Activated T-cell treated with anti-CD3 and anti-CD28 coated beads, Interleukin-2, amount 50 U/mL, for 1 hour (primary cell): ENCODE measurements at places on chromosomes 1 and 21.

- DNase-seq = no peak
Observed at GRCh38 chr21:43353282-43354025, 73.5 kb downstream of the SIK1 start.

DNA sequence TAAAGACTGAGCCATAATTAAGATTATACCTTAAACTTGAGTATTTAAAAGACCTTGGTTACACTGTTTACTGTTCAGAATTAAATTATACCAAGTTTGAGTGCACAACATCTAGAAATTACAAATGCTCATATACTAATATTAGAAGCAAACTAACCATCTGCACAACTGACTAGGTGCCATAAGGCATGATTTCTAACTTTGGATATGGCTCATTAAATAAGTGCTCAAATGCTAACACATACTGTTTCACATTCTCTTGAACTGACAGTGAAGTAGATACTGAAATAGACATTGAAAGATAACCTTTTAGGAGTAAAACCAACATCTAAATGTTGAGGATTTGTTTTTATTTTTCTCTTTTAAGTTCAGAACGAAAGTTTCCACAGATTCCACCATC is 74.1 kb downstream of the PRKAA2 start:
- no peak for DNase-seq

DNA sequence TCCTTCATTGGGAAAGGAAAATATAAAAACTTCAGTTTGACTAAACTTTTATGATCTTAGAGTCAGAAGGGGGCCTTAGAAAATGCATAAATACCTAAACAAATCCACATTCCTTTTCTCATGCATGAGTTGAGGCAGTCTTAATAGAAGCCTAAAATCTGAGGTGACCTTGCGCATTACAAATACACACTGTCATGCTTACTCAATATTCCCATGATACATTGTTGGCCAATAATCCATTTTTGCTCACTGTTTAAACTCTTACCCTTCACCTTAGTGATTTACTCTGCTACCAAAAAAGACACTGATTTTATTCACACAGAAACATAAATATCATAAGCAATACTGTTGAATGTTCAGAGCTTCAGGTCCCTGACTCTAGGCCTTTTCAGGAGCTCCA is 19.1 kb upstream of the TMCO1 start:
- no peak for DNase-seq

GRCh38 chr1:100793659-100794058 is 74.1 kb downstream of the VCAM1 start:
- no peak for DNase-seq

GRCh38 chr1:162868972-162869371 is 8.0 kb upstream of the CCDC190 start:
- no peak for DNase-seq

DNA sequence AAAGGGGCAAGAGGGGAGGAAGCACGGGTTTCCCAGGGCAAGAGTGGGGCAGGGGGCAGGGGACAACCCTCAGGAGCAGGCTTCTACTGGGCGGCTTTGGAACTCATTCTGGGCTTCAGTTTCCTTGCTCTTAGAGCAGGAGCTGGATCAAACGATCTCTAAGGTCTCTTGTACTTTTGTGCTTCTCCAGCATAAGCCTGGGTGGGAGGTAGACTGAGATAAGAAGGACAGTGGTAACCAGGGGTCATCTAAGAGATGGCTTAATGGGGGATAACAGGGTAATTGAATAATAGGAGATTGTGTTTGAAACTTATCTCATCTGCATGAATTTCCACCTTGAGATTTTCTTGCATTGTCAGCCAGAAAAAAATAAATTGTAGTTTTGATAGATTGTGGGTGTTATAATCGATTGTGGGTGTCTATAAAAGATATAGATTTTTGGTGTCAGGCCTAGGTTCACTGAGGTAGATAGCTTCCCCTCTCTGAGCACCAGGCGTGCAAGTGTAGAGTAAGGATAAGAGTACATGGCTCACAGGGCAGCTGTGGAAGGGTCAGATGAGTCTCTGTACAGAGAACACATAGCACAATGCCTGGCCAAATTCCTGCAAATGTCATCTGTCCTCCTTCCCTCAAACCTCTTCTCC is 68.0 kb downstream of the CD58 start:
- no peak for DNase-seq

DNA sequence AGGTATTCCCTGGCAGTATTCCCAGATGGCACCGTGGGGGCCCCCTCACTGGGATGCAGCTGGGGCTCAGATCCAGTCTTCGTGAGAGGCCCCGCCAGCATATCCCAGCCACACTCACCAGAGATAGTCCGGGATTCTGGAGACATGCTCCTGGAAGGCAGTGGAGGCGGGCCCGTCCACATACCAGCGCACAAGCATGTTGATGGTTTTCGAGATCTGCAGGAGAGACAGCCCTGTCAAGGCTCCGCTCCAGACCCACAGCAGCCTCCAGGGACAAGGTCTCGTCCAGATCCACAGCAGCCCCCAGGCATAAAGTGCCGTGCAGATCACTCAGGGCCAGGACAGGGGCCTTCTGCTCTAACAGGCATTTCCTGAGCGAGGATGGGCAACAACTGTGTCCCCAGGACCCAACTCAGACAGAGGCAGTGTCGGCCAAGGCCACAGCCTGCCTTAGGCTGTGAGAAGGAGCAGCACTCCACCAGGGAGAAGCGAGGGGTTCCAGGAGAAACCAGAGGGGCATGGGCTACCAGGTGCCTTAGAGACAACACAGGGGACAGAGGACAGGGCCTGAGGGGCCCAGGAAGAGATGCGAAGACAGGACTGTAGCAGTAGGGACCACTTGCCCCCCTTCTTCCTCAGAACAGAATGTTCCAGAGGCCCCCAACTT is 14.8 kb downstream of the LSS start:
- no peak for DNase-seq

DNA sequence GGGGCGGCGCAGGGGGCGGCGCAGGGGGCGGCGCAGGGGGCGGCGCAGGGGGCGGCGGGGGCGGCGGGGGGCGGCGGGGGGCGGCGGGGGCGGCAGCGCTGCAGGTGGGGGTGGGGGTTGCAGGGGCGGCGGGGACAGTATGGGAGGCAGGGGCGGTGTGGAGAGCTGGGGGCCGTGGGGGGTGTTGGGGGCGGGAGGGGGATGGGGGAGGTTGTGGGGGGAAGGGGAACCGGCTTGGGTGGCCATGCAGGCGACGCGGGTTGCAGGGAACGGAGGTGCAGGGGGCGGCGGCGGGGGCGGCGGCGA is 13.0 kb upstream of the SLC19A1 start:
- no peak for DNase-seq

- no peak for DNase-seq
Observed at GRCh38 chr21:39902986-39903385, 35.7 kb downstream of the PCP4 start.

GRCh38 chr1:235575597-235575996 is 71.3 kb upstream of the B3GALNT2 start:
- no peak for DNase-seq

DNA sequence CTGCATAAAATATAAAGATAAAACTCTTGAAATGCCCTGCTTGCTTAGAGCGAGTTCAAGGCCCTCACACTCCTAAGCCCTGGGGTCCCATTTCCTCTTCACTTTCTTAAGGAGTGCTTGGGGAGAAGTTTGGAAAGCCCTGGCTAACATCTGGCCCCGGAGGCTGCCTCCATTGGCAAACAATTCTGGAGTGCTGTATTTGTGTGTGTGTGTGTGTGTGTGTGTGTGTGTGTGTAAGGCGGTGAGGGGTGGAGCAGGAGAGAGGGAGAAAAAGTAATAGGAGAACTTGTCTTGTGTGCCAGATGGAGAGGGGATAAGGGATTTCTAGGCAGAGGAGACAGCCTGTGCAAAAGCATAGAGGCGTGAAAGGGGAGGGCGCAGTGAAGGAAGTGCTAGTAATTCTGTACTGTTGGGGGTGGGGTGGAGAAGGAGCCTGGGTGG is 578 bp upstream of the TRIM62 start:
- no peak for DNase-seq

- DNase-seq = no peak
Observed at GRCh38 chr1:117093870-117094621, 27.5 kb downstream of the TRIM45 start.

DNA sequence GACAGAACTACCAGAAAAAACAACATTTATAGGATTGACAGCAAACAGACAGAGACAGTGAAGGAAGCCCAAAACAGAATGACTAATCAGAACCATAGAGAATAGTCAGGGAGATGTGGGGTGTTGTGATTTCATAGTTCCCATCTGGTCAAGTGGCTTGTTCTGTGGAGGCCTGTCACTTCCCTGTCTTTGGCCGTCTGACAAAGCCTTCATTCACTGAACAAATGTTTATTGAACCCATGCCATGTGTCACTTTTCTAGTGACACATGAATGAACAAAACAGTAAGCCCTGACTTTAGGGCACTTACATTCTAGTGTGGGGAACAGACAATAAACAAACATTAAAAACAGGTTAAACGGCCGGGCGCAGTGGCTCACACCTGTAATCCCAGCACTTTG is 3.2 kb upstream of the SRRM1 start:
- DNase-seq = no peak

DNA sequence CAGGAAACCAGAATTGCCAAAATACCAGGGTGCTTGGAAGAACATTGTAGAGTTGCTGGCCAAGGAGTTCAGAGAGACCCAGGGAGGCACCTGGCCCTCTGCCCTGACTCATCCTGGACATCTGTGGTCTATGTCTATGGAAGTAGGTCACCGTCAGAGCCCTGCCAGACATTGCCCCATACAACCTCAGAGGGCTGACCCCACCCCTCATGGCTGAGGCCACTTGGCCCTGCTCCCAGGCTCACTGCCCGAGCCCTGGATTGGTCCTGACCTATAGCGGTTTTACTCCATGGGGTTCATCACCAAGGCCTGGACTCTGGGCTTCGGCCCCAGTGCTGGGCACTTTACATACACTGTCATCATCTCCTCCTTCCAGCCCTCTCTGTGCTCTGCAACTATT is 233.1 kb downstream of the PTPRU start:
- no peak for DNase-seq
